ENCODE measurements at places on chromosomes 12 and 14.

GRCh38 chr14:93035917-93036651 lies 79.6 kb downstream of the ITPK1 start:
- no peak for DNase-seq

GRCh38 chr14:67526676-67527459 lies 6.2 kb upstream of the PLEKHH1 start:
- peak; percentile 70 for DNase-seq

DNA sequence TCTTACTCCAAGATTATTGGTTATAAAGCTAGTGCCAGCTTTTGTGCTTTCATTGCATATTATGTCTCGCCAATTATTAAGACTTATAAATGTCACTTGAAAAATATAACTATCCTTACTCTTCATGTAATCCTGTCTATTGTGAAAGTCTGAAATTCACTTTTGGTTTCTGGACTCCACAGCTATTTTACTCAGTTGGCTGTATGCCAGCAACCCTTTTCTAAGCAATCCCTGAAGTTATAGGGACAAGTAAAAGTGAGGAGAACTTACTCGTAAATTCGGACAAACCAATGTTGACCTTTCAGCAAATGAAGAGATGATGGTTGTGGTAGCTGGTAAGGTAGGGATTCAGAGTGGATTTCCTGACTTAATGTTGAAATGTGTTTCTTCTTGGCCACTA lies 196.3 kb downstream of the NPAS3 start:
- DNase-seq: no peak

DNA sequence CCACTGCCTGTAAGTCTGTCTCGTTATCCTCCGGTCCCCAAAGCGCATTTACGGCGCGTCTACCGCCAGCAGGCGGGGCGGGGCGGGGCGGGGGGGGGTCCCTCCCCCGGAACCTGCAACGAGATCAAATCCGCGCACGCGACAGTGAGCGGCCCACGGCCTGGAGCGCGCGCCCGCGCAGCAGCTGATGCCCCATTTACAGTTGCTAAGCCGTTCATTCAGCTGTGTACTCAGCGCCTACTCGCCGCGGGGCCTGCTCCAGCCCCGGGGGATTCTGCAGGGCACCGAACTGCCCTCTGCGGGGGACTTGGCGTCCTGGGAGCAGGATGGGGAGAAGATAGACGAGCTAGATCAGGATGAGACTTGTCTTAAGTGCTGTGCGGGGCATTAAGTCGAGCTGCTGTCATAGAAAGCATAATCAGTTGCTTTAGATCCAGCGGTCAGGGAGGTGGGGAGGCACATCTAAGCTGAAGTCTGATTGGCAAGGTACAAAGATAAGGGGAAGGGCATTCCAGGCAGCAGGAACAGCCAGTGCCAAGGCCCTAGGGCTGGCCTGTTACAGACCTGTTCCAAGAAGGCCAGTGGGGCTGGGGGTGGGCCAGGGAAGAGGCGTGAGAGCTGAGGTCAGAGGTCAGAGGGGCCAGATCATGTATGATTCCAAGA lies 1.4 kb upstream of the CCDC85C start:
- peak; percentile 71 for DNase-seq

DNA sequence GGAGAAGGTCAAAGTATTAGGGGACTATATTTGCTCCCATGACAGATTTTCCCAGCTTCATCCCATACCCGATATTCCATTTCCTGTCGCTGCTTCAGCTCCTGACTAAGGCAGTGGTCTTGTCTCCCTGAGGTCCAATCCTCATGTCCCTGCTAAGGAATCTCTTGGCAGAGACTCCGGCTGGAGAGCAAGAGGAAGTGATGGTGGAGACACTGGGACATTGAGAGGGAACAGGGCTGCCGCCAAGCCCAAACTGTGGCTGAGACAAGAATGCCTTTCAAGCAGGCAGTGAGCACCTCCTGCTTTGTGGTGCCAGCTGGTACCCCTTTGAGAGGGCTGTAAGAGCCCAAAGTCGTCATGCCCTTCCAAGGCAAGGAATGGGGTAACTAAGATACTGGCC lies 5.5 kb downstream of the SP7 start:
- no peak for DNase-seq

All from hematopoietic multipotent progenitor cell (in vitro differentiated cells).